ENCODE measurements at places on chromosomes 11 and 22.
A peak's percentile ranks its signal among the peaks of the same experiment; 100 is the strongest.

- no peak for DNase-seq
Observed at GRCh38 chr11:3218483-3219280, at the start of gene MRGPRG. TSS of gene MRGPRG (minus strand) at chr11:3218813. CDS start at chr11:3218813, 0 bp downstream.

- DNase-seq, result no peak
Observed at GRCh38 chr11:88569342-88569741, 231.8 kb upstream of the CTSC start.

DNA sequence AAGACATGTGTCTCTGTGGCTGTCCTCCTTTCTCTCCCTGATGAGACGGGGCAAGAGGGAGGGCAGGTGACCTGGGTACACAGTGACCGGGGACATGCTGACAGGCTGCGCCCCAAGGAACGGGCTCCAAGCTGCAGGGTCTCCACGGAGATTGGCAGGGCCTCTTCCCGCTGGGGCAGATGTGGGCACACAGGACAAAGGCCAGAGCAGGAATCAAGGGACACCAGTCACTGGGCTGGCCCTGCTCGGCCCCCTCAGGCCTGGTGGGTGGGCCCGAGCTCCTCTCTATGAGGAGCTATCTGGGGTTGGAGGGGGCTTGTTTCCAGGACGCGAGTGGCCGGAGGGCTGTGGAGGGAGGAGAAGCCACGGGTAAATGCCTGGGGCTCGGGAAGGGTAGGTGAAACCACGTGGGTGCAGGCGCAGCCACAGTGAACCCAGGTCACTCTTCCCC, 11.2 kb downstream of the PNPLA5 start:
- no peak for DNase-seq

- DNase-seq, result no peak
Observed at GRCh38 chr11:108647387-108647700, 17.5 kb upstream of the DDX10 start.

DNA sequence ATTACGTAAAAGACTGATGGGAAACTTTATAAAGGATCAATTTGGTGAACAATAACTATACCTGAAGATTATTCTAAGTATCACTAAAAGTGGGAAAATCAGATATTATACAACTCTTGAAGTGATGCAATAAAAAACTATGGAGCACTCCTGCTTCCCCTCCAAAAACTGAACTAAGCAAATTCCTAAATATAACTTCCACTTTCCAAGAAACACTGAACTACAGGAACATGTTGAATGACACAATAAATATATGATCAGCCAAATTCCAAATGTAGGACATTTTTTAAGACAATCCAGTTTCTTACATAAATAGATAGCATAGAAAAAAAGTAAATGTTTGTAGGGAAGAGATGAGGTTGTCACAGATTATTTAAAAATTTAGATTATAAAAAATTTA, 102.1 kb upstream of the APOA1 start:
- no peak for DNase-seq

DNA sequence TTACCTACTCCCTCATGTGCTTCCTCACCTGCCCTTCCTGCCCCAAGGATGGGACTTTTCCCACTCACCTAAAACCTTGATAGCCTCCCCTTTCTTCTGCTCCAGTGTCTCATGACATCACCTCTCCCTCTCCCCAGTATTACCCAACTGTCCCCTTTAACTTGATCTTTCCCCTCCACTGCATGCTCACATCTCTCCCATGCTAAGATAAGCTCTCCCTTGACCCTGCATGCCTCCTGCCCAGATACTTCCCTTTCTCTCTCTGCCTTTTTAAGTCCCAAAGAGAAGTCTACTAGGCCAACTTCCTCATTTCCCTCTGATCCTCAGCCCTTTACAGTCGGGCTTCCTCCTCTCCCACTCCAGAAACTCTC, 14.8 kb downstream of the CD3E start:
- no peak for DNase-seq

DNA sequence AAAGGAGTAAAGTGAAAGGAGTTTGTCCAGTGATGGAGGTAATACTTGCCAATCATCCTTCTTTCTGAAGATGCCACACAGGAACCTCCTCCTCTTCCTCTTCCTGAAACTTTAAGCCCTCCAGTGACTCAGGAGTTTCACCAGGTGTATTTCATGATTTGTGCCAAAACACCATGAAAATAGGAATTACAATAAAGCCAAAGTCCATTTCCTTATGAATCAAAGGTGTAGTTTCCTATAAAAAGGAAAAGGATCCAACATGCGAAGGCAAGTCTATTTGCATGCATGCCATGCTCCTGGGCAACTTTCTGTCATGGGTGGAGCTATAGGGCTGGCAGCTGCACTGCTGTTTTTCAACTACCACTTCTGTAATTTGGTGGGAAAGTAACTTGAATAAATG, 9.8 kb upstream of the POU2AF1 start:
- no peak for DNase-seq

- DNase-seq, result no peak
Observed at GRCh38 chr11:126140926-126141280, 70.5 kb downstream of the RPUSD4 start.

GRCh38 chr22:38262051-38262795, 10.6 kb downstream of the TMEM184B start:
- no peak for DNase-seq

DNA sequence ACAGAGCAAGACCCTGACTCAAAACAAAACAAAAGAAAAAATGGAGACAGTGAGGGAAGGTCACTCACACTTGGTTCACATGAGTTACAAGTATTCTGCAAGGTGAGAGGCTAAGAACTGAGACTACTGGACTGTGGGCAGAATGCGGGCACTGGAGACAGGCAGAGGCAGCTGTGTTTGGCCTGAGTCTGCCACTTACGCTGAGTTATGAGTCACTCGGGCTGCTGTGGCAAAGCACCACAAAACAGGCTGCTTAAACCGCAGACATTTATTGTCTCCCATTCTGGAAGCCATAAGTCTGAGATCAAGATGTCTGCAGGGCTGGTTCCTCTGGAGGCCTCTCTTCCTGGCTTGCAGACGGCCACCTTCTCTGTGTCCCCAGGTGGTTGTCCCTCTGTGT, 122.8 kb downstream of the SHANK2 start:
- no peak for DNase-seq

DNA sequence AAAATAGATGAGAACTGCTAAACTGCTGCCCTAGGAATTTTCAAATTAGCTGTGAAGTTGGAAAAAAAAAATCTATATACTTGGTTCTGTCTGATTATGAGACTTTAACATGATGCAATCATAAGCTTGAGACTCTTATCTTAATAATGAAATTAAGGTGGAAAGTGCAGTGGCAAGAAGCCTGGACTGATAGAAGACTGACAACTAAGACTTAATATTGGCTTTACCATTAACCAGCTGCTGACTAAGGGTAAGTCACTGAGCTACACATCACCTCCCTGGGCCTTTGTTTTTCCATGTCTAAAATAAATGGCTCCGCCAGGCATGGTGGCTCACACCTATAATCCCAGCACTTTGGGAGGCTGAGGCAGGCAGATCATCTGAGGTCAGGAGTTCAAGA, 56.9 kb downstream of the SLC35F2 start:
- no peak for DNase-seq

DNA sequence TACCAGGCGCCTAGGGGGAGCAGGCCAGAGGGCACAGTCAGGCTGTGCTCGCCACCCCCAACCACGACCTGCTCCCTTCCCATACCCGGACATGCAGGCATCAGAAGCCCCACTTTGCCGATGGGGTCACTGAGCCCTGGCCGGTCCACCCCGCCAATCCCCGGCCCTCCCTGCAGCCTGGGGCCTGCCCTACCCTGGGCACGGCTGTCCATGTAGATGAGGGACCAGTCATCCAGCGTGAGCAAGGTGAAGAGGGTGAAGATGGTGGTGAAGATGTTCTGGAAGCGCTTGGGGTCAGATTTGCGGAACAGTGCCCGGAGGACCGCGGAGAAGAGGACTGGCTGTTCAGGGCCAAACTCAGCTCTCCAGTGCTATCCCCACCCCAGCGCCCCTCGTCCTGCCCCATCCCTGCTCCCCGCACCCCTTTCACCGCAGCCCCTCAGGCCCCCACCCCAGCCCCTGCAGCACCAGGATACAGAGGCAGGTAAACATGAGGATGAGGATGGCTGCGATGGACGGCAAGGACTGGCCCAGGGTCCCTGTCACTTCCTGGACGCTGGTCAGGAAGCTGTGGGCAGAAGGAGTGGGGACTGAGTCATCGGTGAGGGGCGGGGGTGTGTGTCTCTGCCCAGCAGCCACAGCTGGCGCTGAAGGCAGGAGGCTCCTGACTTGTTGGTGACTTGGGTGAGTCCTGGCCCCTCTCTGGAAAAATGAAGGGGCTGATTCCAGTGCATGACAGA, 5.5 kb downstream of the CATSPER1 start:
- DNase-seq, result no peak

DNA sequence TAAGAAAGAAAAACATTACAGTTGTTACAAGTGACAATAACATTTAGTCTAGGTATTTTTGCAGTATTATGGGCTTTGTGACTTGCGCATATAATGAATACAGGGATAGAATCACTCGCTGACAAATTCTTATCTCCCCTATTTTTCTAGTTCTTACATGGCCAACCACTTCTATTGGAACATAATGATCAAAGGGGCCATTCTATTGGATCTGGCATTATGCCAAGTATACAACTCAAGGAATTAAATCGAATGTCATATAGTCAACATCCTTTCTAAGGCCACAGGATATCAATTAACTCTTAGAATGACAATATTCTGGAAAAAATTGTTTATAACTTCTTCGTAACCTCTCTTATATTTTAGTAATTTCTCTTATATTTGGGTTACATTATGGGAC, 272.0 kb downstream of the TTC28 start:
- DNase-seq, result no peak

GRCh38 chr11:68113986-68114385, 7.2 kb downstream of the CHKA start:
- DNase-seq, result no peak

- peak; percentile 46 for DNase-seq
Observed at GRCh38 chr22:26610072-26610958, 7.5 kb downstream of the CRYBB1 start.

DNA sequence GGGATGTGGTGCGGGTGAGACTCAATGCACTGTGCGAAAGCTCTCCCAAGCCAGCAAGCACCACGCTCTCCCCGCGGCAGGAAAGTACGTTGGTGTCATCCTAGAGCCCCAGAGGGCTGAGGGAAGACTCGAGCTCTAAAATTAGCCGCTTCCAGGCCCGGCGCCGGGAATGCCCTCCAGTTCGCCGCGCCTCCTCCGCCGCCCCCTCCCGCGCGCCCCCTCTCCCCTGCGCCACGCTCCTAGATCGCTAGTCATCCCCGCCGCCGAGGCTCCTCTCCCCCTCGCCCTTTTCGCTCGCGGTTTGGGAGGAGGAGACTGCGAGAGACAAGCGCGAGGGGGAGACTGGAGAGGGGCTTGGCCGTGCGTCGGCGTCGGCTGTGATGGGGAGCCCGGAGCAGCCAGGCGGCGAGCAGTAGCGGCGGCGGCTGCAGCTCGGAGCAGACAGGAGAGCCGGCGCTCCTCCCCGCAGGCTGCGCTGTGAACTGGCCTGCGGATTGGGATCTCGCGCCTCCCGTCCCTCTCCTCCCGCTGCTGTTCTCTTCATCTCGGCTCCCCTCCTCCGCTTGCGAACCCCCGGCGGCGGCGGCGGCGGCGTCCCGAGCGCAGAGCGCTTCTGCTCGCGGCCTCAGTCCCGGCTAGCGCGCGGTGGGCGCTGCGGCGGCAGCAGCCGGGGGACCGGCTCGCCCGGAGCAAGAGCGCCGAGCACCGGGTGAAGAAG, at the start of gene FAT3:
Gene FAT3 (plus strand): TSS at position 412 of the 718 bp plus-strand sequence. CDS start 127,295 bp downstream, outside the sequence.
- DNase-seq, result no peak

- DNase-seq, result peak; percentile 33
Observed at GRCh38 chr11:56890584-56891305, 98.0 kb upstream of the OR5AK2 start.

DNA sequence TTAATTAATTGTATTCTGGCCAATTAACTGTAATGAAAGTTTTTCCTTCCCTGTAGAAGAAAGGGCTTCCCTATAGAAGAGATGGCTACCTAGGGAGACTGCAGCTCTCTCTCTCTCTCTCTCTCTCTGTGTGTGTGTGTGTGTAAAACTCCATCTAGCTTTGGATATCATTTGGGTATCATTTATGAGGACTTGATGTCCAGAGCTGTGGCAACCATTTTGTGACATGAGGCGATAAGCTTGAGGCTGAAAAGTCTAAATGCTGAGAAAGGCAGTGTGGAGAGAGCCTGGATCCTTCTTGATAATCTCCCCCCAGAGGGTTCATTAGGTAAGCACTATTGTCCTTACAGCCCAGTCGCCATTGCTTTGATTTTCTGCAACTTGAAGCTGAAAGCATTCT, 30.7 kb upstream of the RASD2 start:
- no peak for DNase-seq

DNA sequence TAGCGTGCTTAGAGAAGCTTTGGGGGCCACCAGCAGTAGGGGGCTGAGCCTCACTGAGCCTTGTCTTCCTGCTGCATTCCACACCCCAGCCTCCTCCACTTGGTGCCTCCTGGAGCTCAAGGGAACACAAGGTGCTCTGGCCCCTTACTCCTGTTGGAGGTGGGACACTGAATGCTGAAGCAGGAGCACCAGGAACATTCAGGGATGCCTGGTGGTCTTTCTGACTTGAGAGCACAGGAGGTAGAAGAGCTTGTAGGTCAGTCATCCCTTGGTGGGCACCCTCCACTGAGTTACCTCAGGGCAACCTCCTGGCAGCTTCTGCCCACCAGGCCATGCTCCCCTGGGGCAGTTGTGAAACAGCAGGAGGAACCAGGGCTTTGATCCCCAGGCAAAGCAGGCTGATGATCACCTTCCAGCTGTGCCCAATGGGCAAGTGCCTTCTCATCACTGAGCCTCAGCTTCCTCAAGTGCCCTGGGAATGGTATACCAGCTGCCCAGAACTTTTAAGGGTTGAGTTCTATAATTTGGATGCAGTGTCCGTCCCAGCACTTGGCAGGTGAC, 50.1 kb downstream of the CABIN1 start:
- no peak for DNase-seq

DNA sequence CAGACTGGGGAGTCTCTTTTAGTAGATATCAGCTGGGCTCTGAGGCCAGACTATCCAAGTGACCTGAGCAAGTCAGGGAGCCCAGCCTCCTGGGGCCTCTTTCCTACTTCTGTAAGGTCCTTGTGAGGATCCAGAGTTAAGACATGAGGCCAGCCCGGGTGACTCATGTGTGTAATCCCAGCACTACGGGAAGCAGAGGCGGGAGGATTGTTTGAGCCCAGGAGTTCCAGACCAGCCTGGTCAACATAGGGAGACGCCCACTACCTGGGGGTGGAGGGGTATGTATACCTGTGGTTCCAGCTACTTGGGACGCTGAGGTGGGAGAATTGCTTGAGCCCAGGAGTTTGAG, 36.9 kb upstream of the POLA2 start:
- DNase-seq, result no peak

DNA sequence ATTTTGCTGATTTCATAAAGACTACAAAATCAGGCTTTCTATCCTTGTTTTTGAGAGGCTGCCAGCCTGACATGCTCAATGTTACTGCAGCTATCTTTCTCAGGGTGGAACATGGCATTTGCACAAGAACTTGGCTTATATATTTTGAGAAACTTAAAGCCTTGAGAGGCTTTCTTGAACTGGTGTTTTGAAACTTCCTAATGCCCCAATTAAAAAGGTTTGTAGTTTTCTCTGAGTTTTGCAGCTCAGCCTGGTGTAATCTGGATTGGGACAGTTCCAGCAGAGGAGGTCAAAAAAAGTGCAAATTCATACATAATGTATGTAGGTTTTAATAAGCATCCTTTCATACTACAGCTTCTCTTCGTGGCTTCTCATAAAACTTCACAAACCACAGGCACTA, 223.4 kb downstream of the FAM76B start:
- no peak for DNase-seq

Data from keratinocyte (primary cell).